Stimulated activated CD4-positive, alpha-beta T cell treated with anti-CD3 and anti-CD28 coated beads, Interleukin-12 subunit alpha, Interleukin-12 subunit beta, amount 100 ng/mL, for 4 hours (primary cell): ENCODE measurements at places on chromosomes 5 and 9.

- DNase-seq: no peak
Observed at GRCh38 chr9:107906074-107906473, 416.5 kb upstream of the KLF4 start.

GRCh38 chr5:170430866-170431437 is 41.8 kb upstream of the KCNMB1 start:
- no peak for DNase-seq

DNA sequence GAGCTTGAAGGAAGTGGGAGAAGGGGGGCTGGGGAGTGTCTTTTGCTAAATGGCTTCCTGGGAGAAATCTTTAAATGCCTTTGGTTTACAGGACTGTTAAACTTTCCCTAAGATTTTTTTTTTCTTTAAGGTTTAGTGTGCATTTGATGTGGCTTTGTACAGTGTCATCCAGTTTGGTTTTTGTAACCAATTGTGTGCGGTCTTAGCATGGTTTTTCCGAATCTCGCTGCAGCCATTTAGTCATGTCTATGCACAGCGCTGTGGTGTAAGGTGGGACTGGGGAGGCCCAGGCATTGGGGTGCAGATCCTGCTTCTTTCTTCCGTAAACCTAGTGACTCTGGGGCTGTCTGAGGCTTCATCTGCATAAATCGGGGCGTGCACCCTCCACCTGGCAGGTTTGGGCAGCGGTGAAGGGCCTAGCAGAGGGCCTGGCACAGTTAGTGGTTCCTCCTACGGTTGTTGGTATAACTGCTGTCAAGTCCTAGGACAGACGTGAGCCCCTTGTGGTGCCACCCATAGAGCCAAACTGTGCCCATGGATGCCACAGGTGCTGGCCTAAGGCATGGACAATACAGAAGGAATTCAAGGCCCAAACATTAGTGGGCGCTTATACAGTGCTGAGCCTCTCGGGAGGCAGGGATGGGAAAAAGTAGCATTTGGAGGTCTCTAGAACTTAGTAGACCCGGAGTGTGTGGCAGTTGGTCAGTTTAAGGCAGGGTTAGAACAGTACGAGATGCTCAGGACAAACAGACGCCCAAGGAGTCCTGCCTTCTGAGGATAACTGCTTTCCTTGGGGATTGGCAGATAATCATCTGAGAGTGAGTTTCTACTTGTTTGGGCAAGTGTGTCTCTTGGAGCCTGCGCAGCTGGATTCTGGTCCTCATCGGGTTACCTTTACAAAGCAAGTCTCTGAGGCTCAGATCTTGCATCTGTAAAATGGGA is 1.5 kb downstream of the PRRC2B start:
- DNase-seq: peak; percentile 53

GRCh38 chr5:13771011-13771571 is 173.4 kb downstream of the DNAH5 start:
- DNase-seq: no peak

- no peak for DNase-seq
Observed at GRCh38 chr5:52961274-52961681, 27.9 kb upstream of the ITGA2 start.

GRCh38 chr5:91328743-91329142 is 54.4 kb downstream of the ARRDC3 start:
- no peak for DNase-seq

DNA sequence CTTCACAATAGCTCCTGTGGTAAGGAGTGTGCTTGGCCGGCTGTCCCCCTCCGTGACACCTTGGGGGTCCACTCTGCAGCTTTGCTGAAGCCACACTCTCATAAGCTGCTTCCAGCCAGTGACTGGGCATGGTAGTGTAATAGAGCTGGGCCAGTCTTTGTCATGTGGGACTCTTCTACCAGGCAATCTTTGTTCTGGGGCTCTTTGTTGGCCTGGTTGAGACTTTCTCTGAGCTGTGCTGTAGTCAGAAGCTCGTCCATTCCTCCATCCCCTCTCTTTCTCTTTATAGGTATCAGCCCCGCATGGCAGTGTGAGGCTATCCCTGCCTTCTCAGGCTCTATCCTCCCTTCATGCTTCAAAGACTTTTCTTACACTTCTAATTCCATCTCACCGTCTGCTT is 25.7 kb downstream of the CARD6 start:
- no peak for DNase-seq

- no peak for DNase-seq
Observed at GRCh38 chr5:43627028-43627427, 24.0 kb downstream of the NNT start.
